ENCODE measurements at places on chromosomes 3 and 15.

DNA sequence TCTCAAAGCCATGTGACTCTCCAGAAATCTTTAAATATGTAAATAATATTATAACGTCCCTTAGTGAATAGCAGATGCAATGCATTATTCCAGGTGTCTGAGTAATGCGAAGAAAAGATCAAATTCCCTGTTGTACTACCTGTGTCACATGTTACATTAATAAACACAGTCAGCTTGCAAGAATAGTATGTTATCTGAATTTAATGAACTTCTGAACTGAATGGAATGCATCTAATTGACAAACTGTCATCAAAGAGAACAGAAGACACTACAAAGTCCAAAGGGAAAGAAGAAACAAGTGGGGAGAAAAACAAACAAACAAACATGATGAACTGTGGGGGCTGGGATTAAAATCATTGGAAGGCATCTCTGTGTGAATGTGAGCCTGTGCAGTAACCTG lies 508.8 kb downstream of the LPP start:
- DNase-seq = no peak

DNA sequence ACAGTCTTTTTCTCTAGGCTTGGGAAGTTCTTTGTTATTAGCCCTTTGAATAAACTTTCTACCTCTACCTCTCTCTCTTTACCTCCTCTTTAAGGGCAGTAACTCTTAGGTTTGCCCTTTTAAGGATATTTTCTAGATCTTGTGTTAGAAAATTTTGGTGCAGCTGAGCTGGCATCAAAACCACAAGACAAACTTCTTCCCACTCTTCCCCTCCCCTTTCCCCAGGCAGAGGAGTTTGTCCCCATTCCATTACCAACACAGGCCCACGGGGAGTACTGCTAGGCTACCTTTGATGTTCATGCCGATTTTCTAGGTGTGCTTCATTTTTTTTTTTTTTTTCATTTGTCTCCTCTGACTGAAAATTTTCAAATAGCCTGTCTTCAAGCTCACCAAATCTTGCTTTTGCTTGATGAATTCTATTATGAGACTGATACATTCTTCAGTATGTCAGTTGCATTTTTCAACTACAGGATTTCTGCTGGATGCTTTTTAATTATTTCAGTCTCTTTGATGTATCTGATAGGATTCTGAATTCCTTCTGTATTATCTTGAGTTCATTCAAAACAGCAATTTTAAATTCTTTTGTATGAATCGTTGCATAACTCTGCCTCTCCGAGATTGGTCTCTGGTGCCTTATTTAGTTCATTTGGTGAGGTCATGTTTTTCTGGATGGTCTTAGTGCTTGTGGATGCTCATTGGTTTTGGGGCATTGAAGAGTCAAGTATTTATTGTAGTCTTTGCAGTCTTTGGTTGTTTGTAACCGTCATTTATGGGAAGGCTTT lies 112.0 kb downstream of the UBE2E2 start:
- no peak for DNase-seq

GRCh38 chr3:106013971-106014370 lies 145.2 kb upstream of the CBLB start:
- no peak for DNase-seq

- peak; percentile 34 for DNase-seq
Measured at GRCh38 chr3:48504051-48504946, at the start of gene SHISA5. SHISA5 (minus strand) TSS chr3:48504174; CDS start chr3:48504094, 80 bp downstream.

- no peak for DNase-seq
Measured at GRCh38 chr3:18740631-18741583, 315.8 kb upstream of the SATB1 start.

GRCh38 chr3:130258532-130258952 lies 86.9 kb upstream of the COL6A5 start:
- no peak for DNase-seq

DNA sequence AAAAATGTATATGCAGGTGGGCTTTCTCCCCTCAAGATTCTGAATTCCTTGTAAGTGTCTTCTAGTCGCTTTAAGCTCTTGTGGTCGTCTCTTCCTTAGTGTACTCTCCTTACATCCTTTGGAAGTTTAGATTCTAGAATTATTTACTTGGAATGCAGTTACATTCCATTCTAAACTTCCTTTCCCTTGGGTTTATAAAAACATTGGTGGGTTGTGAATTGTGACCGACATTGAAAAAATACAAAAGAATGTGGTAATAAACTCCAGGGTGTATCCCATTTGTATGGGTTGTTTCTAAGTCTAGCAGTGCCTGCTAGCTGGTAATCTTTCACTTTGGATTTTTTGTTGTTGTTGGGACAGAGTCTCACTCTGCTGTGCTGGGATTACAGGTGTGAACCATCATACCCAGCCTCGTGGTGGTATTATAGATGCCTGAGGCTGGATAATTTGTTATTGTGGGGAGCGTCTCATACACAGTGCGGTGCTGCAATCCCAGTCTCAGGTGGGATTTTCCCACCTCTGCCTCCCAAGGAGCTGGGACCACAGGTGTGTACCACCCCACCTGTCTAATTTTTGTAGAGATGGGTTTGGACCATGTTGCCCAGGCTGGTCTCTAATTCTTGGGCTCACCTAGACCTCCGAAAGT lies 9.1 kb downstream of the CHD2 start:
- no peak for DNase-seq

GRCh38 chr3:156655819-156656550 lies 18.4 kb upstream of the TIPARP start:
- no peak for DNase-seq

- no peak for DNase-seq
Measured at GRCh38 chr3:76685858-76686257, 354.0 kb upstream of the ROBO2 start.

DNA sequence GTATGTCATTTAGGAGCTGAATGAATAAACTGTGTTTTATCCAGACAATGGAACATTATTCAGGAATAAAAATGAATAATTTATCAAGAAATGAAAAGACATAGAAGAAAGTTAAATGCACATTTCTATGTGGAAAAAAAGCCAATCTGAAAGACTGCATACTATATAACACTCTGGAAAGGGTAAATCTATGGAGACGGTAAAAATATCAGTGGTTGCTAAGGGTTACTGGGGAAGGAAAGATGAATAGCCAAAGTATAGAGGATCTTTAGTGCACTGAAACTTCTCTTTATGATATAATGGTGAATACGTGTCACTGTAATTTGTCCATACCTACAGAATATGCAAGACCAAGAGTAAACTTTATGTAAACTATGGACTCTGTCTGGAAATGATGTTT lies 46.0 kb upstream of the PEX5L start:
- DNase-seq = no peak

DNA sequence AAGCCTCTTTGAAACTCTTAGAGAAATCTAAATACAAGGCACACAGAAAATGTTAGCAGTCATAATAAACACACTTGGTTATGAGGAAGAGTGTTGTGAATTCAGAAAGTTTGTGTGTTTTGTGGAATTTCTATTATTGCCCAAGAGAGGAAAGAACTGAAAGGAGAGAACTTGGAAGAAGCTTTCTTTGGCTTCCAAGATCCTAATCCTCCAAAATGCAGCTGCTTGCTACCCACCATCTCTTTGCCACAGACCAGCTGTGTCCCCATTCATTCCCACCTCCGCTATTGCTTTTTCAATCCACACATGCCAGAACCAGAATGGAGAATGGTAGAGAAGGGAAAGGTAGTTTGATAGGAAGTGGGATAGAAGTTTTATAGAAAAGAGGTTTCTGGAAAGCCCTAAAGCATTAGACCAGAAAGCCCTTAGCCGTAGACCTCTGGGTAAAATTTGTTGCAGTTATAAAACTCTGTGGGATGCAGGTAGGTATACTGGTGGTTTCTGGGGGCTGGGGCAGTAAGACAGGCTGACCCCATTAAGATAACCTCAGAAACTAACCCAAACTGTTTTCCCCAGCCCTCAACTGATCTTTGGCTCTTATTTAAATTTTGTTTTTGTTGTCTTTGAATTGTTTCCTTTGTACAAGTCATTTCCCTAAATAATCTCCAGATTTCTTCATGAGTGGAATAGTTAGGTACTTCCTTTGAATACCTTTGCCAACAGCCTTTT lies 108.5 kb downstream of the FILIP1L start:
- no peak for DNase-seq

- DNase-seq = no peak
Measured at GRCh38 chr3:68483041-68483440, 449.3 kb downstream of the TAFA4 start.

- DNase-seq = no peak
Measured at GRCh38 chr15:101250873-101251829, 697 bp downstream of the CHSY1 start.

DNA sequence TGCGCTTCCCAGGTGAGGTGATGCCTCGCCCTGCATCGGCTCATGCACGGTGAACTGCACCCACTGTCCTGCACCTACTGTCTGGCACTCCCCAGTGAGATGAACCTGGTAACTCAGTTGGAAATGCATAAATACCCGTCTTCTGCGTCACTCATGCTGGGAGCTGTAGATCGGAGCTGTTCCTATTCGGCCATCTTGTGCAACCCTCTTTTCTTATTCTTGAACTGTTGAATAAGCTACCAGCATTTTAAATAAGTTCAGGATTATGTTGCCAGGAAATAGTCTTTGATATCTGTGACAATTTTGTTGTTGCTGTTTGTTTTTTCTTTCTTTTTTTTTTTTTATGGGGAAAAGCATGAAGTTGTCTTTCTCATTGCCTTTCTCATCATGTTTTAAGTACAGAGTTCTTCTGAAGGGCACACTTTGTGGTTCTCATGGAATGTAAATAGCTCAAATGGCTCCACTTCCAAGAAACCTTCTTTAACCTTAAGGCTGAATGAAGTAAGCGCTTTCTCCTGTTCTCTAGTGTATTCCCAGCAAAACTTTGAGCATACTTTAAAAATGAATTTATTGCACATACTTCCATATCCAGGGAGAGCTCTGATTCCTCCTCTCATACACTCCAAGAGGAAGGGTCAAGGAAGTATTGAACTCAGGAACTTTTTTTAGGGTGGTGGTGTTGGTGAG lies 468.0 kb upstream of the TBL1XR1 start:
- no peak for DNase-seq

DNA sequence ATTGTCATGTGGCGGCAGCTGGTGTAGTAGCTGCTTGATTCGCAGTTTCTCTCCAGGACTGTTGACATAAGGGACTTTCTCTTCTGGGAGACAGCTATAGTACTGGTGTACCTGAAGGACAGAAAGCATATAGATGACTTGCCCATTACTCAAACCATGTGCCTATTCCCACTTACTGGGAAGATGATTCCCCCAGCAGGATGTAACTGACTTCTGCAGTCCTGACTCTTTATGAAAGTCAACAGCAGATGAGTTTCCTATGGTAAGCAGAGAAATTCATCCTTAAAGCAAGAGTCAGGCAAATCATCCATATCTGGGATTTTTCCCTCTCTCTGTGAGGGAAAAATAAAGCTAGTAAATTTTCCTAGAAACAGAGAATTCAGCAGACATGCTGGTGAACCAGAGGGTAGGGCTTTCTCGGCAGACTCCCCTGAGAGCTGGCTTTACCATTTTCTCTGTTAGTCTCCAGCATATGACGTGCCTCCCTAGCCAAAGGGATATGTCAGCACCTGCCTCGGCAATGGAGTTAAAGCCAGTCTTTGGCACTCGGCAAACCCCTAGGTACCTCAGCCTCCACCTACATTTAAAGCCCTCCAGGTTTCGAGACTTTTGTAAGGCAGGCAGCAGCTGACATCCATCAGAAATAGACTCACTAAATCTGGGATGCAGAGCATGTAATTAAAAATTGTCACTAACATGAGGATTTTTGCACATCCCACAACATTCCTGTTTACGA lies 62.1 kb downstream of the PRICKLE2 start:
- DNase-seq = no peak

GRCh38 chr3:149963485-149963884 lies 7.2 kb downstream of the PFN2 start:
- DNase-seq = no peak

DNA sequence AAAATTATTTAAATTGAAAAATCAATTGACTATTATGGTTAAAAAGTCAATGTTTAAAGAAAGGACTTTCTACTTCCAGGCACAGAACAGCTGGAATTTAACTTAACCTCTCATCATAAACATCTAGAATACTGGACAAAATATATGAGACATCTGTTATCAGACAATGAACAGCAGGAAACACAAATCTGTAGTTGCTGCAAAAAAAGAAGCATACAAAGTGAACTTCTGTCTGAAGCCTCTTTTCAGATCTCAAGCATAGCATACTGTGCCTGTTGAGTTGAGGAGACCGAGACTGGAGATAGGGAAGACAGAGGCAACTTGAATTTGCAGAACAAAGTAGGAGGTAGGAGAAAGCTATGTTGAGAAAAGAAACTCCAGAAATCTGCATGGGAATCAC lies 140.0 kb upstream of the CBLB start:
- DNase-seq = no peak

DNA sequence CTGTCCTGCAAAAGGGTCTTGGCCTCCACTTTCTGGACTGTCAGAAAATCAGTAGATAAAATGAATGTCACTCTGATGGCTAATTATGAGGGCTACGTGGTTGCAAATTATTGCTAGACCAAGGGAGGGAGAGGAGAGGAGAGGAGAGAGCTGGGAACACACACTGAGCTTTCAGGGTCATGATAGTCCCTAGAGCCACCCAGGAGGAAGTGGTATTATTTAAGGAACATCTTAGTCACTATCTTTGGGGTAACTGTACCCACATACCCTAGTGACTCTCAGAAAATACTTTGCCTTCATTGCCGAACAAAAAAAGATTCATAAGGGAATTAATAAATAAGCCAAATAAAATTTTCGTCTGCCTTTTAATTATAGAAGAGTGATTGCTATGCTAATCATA lies 642.3 kb upstream of the CFAP20DC start:
- no peak for DNase-seq

GRCh38 chr15:25597571-25597970 lies 158.7 kb upstream of the UBE3A start:
- no peak for DNase-seq

DNA sequence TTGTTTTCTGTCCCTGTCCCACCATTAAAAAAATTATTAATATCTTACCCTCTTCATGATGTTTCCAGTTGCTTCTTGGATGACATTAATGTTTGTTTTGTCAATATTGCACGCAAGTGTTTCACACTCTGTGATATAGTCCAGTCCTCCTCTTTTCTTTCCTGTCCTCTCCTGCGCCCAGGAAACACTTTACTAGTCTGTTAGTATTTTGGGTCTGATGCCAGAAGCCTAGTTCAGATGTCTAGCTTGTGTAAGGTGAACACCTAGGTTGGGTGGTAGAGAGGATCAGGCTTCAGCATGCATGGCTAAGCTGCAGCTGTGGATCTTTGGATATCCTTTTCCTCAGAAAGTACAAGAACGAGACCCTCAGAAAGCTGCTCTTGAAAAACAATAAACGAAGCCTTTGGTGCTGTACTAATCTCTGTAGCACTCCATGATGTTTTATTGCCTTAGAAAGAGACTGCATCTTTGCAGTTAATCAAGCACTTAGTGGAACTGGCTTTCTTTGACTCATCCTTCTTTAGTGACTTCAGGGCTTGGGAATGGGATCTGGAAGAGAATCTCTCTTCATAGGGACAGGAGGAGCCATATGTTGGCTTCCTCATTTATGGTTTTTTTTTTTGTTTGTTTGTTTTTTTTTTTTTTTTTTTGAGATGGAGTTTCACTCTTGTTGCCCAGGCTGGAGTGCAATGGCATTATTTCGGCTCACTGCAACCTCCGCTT lies 253.4 kb downstream of the LPP start:
- DNase-seq = no peak

GRCh38 chr3:10426346-10427220 lies 78.8 kb downstream of the ATP2B2 start:
- DNase-seq = no peak

All from amygdala (tissue), 56 donors.